Gastrocnemius medialis (tissue), 4 donors: ENCODE measurements at places on chromosomes 4 and X.

- DNase-seq: peak; percentile 54
Measured at GRCh38 chr4:77095101-77095821, 19.5 kb upstream of the CCNI start.

- DNase-seq: no peak
Measured at GRCh38 chrX:38882894-38883626, 81.8 kb downstream of the MID1IP1 start.

GRCh38 chr4:20299515-20299914, 47.8 kb downstream of the SLIT2 start:
- no peak for DNase-seq

GRCh38 chr4:101790521-101791181, at the start of gene BANK1:
Gene BANK1, plus strand, starts transcription at chr4:101790730. Its CDS starts 151 bp downstream, at chr4:101790881.
- no peak for DNase-seq

DNA sequence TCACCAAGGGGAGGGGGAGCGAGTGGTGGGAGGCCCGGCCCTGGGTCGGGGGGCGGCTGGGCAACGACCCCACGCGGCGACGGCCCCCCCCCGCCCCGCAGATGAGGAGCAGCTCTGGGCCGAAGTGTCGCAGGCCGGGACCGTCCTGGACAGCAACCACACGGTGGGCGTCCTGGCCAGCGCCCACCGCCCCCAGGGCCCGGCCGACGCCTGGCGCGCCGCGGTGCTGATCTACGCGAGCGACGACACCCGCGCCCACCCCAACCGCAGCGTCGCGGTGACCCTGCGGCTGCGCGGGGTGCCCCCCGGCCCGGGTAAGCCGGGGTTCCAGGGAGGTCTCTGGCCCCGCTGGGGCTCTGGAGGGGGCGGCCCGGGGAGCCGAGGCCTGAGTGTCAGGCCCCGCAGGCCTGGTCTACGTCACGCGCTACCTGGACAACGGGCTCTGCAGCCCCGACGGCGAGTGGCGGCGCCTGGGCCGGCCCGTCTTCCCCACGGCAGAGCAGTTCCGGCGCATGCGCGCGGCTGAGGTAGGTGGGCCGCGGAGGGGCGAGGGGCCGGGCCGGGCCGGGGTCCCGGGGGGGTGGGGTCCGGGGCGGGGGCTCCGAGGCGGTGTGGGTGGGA, 8.7 kb upstream of the FGFRL1 start:
- DNase-seq: no peak

DNA sequence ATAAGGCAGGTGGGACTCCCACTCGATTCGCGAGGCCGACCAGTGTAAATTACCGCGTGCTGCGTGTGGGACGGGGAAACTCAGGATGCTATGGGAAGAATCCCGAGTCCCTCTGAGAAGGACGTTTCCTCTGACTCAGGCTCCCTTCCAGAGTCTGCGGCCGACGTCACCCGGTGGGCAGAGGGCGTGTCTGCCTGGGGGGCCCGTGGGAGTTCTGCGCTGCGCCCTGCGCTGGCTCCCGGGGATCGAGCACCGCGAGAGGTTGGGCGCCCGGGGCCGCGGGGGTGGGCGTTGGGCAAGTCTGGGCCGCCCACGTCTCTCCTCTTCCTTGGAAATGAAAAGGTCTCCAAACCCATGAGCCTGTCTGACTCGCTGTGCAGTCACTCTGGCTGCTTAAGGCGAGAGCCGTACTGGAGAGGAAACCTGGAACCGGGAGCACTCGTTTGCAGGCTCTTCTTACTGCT, 568 bp downstream of the NIPAL1 start:
- peak; percentile 4 for DNase-seq

DNA sequence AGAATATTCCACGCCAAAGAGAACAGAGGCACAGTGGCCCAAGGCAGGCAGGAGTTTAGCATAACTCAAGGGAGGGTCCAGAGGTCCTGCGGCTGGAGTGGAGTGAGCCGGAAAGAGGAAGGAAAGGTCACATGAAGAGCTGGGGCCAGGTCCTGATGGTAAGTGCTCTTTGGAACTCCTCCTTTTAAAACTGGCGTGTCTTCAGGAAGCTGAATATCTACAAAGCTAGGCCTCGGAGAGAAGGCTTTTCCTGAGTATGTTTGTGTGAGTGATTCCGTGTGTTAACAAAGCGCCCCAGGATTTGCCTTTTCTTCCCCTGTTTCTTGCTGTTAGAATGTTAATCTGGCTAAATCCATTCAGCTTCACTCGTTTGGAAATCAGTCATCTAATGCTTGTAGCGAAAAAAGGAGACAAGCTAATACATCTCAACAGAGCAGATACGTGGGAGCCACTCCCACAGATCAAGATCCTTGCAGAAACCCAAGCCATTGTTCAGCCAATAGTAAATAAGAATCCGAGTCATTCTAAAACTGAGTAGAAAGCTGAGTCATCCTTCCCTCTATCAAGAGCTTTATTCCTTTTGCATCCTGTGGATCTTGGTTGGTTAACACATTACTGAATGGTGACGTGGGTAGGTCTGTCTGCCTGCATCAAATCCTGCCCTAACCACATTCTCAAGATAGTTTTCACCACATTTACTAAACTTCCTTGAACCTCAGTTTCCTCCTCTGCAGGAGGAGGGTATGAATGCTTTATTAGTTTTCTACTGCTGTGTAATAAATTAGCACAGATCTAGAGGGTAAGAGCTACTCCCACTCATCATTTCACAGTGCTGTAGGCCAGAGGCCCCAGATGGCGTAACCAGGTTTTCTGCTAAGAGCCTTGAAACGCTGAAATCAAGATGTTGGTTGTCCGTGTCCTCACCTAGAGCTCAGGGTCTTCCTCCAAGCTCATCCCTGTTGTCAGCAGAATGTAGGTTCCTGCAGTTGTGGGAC, 43.2 kb upstream of the RBM47 start:
- peak; percentile 8 for DNase-seq

DNA sequence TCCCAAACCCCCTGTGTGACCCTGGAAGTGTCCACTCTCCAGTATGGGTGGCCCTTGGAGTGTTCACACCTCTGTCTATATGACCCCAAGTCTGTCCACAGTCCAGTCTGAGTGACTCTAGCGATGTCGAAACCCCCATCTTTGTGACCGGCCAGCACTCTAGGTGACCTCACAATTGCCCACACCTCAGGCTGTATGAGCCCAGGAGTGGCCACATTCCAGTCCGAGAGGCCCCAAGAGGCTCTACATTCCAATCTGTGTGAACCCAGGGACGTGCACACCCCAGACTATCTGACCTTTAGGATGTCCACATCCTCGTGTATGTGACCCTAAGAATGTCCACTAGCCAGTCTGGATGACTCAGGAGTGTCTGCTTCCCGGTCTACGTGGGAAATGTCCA, 7.3 kb upstream of the GLOD5 start:
- no peak for DNase-seq

DNA sequence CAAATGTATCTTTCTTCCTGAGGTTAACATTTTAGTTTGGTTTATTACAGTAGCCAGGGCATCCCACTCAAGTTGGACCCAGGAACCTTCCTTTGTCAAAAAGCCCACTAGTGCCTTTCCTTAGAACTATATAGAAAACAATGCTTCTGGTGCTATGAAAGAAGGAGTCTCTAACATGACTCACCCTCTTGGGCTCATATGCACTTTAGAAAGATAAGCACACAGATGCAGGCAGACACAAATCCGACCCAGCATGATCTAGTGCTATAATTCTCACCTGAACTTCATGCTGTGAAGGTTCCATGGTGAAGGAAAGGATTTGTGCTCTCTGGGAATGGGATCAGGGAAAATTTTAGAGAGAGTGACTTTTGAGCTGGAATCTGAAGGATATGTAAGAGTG, 289.4 kb downstream of the ANKRD50 start:
- no peak for DNase-seq

- DNase-seq: no peak
Measured at GRCh38 chr4:126560794-126561193, 1072.0 kb upstream of the INTU start.

GRCh38 chr4:151469970-151470369, 61.0 kb downstream of the FHIP1A start:
- no peak for DNase-seq

- no peak for DNase-seq
Measured at GRCh38 chr4:120198411-120198810, 131.8 kb upstream of the MAD2L1 start.

DNA sequence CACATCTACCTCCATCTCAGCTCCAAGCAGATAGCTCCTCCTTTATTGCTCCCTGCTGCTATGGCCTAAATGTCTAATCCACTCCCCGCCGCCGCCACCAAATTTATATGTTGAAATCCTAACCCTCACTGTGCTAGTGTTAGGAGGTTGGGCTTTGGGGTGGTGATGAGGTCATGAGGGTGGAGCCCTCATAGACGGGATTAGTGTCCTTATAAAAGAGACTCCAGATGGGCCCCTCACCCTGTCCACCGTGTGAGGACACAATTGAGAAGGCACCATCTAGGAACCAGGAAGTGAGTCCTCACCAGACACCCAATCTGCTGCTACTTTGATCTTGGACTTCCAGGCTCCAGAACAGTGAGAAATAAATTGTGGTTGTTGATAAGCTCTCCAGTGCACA, 13.6 kb upstream of the TBC1D14 start:
- no peak for DNase-seq

DNA sequence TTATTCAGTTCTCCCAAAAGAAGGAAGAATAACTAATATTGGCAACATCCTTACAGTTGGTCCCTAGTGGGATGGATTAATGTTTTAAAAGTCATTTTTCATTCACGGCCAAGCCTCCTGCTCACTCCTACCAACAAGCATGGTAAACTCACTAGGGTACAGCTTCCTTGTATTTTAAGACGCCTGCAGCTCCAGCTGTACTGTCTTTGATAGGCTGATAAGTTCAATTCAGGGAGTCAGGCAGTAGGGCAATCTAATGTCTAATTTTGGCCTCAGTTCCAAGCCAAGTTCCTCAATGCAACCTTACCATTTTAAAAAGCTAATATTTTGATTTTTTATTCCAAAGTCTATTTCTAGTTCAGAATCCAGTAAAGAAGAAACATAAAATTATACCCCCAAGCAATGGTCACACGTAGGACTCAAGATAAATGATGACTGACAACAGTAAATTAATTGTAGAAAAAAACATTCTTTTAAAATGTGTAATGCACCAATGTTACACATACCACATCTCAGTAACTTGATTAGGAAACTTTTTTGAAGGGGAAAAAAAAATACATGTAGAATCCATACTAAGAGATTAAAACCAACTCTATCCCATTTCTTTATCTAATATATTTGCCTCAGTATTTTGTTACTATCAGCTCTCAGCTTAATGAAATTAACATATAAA, 9.3 kb downstream of the LCORL start:
- DNase-seq: no peak

- DNase-seq: no peak
Measured at GRCh38 chr4:147736458-147736857, 4.6 kb downstream of the ARHGAP10 start.

DNA sequence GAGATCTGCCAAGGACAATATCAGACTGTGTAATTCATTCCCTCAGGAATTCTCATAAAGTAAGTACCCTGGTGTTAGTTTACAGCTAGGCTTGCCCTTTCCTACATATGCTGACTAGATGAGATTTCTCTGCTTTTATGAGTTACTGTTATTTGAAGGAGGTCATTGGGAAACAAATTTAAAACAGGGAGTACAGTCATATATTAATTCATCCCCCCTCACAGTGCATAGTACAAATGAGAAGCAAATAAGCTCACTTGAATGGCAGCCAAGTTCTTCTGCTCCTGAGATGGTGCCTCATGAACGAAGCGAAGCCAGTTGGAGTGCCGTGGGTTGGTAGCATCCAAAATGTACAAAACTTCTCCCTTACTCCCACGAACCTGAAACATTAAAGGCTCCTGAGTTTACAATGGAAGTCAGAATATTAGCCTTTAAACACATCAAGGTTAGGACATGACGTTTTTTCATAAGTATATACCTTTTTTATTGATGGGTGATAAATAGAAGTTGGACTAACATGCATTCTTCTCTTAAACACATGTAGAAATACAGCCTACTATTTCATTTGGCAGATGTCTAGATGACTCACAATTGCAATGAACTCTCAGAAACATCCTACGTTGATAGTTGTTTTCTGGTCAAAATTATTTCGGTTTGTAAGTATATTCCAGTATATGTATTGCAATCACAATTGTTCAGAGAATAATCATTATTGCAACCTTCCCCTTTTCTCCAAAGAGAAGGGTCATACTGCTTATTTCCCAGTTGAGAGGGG, 69.2 kb downstream of the PRDM5 start:
- DNase-seq: no peak

GRCh38 chrX:119071381-119071780, 1.4 kb upstream of the CT47C1 start:
- DNase-seq: no peak

DNA sequence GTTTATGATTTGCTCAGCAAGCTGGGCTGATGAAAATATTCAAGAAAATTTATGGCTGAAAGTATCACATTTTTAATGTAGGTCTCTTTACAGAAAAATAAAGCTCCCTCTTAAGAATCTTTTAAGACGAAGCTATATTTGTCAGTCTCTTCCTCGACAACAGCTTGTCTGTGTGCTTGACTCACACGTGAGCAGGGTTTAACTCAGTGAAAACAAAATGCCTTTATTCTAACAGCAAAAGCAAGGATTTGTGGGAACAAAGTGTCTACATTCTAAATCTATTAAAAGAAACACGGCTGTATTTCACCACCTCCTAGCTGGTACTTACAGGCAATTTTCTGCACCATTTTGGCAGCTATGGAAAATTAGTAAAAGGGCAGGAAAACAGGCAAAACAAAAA, 75.5 kb downstream of the NYX start:
- DNase-seq: no peak

DNA sequence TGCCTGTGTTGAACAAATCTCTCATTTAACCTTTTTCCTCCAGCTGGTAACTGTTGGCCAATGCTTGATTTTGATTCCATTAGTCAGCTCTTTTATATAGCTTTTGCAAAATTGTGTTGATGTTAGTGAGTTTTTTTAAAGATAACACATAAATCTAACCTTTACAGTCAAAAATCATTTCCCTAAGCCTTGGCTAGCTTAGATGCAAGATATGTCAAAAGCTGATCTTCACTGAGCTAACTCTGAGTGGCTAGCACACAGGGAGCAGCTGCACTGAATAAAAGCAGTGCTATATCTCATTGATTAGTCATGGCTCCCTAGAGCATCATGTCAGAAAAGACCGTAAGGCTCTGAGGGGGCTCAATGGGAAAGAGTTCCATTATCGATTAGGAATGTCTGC, 78.7 kb downstream of the PPARGC1A start:
- no peak for DNase-seq

DNA sequence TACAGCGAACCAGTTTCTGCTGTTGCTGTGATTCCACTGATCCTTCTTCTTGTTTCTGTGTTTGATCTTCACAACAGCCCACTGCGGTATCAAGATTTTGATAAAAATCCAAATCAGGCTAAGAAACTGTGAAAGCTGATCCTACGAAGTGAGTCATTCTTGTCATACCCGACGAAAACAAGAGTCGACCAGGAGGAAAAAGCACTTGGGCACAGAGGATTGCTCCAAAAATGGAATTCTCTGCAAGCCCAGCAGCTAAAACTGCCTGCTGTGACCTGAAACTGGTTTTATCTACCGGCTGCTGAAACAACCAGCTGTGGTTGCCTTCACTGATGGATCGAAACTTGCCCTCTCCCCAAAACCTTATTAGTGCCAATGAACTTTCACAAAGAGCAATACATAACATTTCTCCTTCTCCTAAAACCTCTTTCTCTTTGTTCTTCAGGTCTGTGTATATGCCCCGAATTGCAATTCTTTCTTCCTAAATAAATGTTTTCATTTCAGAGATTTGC, 607.0 kb upstream of the PRKX start:
- no peak for DNase-seq

- no peak for DNase-seq
Measured at GRCh38 chr4:79993476-79993875, 79.6 kb downstream of the ANTXR2 start.
